AG09309 (cell line): ENCODE measurements at places on chromosomes 16 and 17.

- DNase-seq: no peak
Measured at GRCh38 chr17:63165400-63165799, 199.4 kb downstream of the TANC2 start.

- DNase-seq: no peak
Measured at GRCh38 chr17:72118335-72119076, 2.3 kb upstream of the SOX9 start.

- no peak for DNase-seq
Measured at GRCh38 chr17:62868008-62868407, 59.9 kb upstream of the MARCHF10 start.

DNA sequence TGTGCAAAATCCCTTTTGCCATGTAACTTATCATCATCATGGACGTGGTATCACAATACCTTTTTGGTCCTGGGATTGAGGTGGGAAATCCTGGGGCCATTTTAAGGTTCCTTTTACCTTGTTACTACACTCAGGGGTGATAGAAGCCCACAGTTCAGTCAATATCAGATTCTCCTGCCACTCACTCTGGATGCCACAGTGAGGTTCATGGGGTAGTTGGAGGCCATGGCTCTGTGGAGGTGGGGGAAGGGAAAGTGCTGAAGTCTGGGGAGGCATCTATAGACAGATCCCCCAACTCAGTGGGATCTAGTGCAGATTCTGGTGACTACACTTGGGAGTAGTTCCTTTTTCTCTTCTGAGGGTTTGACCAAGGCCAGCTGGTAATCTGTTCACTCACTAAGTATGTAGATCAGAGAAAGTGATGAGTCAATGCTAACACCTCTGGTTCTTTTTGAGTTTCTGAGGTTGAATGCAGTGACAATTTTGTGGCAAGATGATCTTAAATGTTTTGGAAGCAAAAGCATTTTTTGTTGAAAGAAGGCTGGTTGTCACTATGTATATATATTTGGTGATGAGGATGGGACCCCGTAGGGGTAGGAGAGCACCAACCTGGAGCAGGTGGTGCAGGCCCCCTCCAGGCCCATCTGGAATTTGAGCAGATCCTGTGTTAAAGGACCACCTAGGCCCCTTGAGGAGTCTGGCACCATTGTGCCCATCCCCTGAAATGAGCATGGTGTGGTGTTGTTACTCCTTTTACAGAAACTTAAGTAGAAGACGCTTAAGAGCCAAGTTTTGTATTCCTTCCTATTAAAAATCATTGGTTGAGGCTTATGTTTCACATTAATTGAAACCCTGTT, 18.8 kb upstream of the IRF8 start:
- no peak for DNase-seq

DNA sequence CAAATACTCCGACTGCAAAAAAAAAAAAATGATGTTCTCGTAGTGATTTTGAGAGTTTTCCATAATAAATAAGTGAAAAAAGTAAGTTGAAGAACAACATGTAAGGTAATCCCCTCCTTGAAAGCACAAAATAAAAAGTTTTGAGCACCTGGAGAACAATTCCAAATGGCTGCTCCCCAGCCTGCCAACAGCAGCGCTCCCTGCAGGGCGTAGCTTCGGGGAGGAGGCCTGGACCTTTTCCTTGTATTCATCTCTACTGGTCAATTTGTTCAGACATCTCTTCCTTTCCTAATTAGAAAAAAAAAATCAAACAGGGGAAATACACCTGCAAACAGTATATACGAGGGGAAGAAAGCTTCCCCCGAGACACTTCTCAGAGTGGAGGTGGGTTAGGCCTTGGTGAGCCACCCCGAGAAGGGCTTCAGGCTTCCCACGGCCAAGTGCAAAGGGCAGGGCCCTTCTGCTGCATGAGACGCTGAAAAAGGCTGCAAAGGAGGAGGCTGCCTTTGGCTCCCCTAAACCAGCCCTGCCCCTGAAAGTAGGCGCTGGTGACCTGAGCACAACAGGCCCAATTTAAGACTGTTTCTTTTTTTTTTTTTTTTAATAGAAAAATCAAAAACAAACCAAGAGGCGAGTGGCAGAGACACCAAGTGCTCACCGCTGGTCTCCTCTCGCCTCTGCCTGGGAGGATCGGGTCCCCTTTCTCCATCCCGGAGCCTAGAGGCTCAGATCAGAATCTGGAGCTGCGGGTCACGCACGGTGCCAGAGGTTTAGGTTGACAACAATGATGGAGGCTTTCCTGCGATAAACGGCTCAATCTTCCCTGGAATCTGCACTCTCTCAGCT, 193.1 kb upstream of the FOXF1 start:
- no peak for DNase-seq

- no peak for DNase-seq
Measured at GRCh38 chr17:3843935-3844516, 2.0 kb downstream of the NCBP3 start.

DNA sequence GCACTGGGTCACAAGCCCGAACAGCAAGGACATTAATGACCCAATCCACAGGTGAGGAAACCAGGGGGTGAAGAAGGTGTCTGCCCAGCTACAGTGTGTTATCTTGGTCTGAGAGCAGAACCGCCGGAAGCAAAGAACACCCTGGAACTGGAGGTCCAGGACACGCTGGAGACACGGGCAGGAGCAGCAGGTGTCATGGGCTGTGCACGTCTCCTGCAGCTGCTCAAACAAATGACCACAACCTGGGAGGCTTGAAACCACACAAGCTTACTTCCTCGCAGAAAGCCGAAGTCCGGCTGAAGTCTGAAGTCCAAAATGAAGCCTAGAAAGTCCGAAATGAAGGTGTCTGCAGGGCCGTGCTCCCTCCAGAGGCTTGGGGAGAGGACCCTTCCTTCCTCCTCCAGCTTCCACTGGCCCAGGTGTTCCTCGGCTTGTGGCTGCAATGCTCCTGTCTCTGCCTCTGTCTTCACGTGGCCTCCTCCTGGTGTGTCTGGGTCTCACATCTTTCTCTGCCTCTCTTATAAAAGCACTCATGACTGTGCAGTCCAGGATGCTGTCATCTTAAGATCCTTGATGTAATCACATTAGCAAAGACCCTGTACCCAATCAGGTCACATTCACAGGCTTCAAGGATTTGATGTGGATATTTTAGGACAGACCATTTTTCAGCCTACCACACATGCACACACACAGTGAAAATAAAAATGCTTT, 351.2 kb downstream of the C16orf95 start:
- no peak for DNase-seq

GRCh38 chr17:77478899-77479298, 338.1 kb downstream of the SEC14L1 start:
- DNase-seq: no peak

- no peak for DNase-seq
Measured at GRCh38 chr17:47277921-47278320, 24.3 kb downstream of the ITGB3 start.

DNA sequence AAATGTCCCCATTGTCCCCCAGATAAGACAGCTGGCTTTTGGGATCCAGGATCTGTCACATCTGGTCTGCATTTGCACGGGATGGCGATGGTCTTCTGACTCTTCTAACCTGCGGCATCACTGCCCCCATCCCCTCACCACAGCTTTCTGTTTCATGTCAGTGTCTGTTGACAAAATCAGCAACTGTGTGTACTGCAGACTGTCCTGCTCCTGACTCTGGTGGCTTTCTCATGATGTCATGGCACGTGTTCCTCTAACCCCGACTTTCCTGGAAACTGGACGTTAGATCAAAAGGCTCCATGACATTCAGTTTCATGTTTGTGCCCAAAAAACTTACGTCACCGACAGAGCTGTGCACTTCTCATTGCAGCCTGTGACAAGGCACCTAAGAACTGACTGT, 30.1 kb upstream of the CPNE2 start:
- no peak for DNase-seq

DNA sequence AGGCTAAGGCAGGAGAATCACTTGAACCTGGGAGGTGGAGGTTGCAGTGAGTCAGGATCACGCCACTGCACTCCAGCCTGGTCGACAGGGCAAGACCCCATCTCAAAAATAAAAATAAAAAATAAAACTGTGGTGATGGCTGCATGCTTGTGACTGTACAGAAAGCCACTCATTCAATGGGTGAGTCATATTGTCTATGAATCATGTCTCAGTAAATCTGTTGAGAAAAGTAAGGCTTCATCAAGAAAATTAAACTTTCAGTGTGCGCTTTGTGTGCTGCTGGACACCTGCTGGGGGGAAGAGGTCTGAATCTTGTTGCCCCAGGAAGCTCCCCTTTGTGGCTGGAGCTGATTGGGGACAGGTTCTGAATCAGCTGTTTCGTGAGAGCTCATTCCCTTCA, 11.3 kb downstream of the NUBP1 start:
- no peak for DNase-seq

GRCh38 chr16:65779201-65779600, 587.3 kb upstream of the CDH5 start:
- DNase-seq: no peak

DNA sequence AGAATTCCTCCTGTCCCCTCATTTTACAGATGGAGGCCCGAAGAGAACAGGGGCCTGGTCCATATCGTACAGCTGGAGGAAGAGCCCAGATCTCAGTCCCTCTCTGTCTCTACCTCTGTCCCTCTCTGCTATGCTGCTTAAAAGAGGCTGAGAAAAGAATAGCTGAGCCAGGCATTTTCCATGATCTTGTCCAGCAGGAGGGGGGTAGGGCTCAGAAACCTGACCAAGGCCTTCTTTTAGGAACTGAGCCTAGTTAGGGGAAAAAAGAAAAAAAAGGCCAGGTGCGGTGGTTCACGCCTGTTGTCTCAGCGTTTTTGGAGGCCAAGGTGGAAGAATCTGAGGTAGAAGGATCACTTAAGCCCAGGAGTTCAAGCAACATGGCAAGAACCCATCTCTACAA, 84.2 kb downstream of the MGAT5B start:
- DNase-seq: no peak

DNA sequence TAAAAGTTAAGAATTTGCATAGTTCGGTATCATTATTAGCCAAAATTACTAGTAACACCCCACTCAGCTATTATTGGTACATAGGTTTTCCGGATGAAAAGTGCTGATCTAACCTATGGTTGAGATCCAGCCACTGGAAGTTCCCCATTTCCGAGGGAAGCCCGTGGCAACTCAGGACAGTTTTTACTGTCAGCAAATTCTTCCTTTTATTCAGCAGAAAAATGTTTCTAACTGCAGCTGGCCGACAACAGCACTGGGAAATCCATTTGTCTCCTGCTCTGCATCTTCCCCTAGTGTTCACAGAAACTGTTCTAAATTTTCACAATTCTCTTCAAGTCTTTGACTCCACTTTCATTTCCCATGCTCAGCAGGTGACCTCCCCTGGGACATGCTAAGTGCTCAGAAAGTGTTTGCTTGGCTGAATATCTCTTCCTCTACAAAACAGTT, 15.5 kb upstream of the MMD start:
- no peak for DNase-seq

- no peak for DNase-seq
Measured at GRCh38 chr17:81271226-81271625, 23.9 kb downstream of the SLC38A10 start.

DNA sequence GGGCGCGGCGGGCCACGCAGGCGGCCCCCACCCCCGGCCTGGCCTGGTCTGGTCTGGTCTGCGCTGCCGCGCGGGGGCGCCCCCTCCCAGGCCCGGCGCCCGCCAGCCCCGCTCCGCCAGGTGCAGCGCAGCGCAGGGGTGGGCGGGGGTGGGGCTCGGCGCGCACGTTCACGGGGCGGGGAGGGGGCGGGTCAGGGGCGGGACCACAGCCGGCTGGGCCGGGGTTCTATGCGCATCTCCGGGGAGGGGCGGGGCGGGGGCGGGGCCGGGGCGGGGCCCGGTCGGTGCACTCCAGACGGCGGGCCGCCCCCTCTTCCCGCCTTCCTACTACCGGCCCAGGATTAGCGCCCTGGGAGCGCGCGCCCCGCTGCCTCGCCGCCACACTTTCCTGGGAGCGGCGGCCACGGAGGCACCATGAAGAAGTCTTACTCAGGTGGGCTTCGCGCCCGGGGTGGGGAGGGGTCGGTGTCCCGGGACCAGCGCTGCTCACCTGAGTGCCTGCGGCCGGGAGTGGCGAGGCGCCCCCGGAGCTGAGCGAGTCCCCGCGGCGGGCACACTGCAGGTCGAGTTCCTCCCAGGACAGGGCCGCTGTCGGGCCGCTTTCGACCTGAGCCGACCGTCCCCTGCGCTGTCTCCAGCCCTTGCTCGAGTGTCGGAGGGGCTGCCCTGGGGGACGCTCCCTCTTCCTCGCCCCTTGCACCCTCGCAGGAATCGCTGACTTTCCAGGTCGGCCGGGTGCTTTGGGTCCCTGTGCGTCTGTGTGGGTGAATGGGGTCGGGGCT, 140.5 kb downstream of the SEC14L1 start:
- no peak for DNase-seq

DNA sequence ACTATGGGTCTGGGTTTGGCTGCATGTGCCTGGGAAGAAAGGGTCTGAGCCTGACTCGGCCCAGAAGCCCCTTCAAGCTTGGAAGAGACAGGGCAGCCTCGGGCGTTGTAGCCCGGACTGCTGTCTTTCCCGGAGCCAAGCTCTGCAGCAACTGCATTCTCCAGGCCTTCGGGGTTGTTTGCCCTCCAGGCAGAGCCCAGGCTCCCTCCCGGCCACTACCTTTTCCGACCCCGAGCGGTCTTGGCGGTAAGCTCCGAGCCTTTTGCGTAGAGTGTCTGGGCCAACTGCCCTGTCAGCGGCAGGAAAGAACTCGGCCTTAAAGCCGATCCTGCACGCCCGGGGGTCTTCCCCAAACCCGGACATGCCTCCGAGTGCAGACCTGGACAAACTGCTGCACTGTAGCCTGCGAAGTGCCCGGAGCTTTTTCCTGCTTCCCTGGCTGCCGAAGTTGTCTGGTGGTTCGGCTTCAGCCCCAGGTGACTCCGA, 1.3 kb downstream of the LHX1 start:
- no peak for DNase-seq

DNA sequence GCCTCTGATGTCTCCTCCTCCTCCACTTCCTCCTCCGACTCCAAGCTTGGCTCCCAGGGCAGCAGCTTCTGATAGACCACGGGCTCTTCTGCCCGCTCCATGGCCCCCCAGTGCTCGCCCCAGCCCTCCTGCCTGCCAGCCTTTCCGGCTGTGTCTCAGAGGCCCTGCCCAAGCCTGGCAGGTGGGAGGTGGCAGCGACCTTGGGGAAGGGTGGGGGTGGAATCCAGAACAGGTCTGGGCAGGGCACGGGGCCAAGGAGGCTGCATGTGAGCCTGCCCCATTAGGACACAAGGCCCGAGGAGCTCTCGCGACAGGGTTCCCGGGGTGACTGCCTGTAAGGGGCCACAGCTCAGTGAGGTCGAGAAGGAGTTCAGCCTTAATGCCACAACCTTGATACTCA, at the start of gene GGT6:
Gene GGT6, minus strand, starts transcription at position 157 of the 400 bp plus-strand sequence. Its CDS starts 56 bp downstream, at position 101.
- DNase-seq: no peak

DNA sequence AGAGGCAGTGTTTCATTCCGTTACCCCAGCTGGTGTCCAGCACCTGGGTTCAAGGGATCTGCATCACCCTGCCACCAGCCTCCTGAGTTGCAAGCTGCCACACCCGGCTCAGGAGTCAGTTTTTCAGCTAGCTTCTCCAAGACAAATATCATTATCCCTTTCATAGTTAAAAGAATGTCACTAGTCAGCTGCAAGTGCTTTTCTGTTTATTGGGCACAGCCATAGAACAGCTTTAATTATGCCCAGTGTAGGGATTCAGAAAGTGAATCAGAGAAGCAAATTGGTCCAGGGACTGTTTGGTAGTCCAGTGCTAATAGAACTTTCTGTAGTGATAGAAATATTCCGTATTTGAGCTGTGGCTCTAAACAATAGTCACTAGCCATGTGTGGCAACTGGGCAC, 2.9 kb upstream of the AOC3 start:
- no peak for DNase-seq

- no peak for DNase-seq
Measured at GRCh38 chr16:28011971-28012445, 51.5 kb downstream of the GSG1L start.

- DNase-seq: no peak
Measured at GRCh38 chr16:67302970-67303369, 23.6 kb downstream of the KCTD19 start.
